Stimulated activated CD4-positive, alpha-beta T cell treated with anti-CD3 and anti-CD28 coated beads, Interleukin-15, amount 100 ng/mL, for 1 hour (primary cell): ENCODE measurements at places on chromosomes 12 and 14.

DNA sequence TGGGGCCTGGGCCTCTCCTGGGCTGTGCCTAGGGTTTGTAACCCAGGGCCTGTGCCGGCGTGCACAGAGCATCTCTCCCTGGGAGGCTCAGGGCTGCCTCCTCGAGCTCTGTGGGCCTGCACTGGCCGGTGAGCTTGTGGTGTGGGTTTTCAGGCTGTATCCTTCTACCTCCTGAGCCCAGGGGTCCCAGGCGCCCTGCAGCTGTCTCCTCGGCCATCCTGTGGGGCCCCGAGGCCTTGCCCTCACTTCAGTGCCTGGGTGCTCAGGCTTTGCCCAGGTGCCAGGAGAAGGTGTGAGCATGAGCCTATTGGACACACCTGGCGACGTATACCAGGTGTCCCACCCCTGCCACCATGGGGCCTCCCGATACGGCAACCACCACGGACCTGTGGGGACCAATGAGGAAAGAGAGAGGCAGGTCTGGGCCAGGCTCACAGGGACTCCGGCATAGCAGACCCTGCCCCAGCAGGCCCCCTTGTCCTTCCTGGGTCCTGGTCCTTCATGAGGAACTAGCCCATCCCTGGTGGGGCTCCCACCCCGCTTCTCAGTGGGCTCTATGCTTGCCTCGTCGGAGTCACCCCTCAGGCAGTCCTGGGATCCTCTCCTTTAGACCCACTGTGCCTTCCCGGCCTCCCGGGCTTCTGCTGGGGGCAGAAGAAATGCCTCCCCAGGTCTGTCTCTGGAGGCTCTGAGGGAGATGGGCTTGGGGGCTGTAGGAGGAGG, 400.2 kb downstream of the TMEM121 start:
- no peak for DNase-seq

GRCh38 chr14:60166142-60166541, 944 bp upstream of the DHRS7 start:
- DNase-seq = no peak

DNA sequence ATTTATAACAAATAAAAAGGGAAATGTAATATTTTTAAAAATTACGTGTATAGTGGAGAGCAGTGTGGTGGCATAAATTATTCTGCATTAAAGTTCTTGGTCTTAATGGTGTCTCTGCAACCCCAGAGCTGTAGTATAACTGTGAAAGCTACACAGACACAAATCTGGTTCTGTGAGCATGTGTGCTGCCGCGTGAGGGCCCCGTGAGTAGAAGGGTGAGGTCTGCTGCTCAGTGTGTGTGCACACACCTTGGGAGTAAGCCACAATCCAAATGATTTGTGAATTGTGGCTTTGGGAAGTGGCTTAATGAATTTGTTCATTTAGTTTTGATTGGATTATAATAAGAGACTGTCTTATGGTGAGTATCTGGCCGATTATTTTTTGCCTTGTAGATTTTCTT, 16.8 kb downstream of the PELI2 start:
- DNase-seq = no peak

GRCh38 chr12:79048962-79049361, 184.4 kb downstream of the SYT1 start:
- no peak for DNase-seq

DNA sequence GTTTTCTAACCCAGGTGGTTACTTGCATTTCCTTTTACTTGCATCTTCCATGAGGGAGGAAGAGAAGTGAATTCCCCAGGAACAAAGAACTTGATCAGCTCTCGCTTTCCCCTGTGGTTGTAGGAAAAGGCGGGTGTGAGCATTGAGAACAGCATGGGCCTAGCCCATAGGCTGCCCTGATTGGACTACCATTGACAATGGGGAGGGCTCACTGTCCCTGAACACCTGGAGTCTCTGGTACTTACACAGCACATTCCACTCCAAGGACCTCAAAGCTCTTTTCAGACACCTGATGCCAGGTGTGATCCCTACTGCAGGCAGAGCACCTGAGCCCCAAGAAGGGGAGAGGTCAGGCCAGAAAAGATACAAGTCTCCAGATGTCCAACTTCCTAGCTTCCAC, 25.0 kb downstream of the MAX start:
- DNase-seq = no peak

GRCh38 chr12:99984271-99985128, at the start of gene ANKS1B:
TSS of gene ANKS1B (minus strand) at chr12:99984936. CDS start at chr12:99984237, 699 bp downstream.
- no peak for DNase-seq

DNA sequence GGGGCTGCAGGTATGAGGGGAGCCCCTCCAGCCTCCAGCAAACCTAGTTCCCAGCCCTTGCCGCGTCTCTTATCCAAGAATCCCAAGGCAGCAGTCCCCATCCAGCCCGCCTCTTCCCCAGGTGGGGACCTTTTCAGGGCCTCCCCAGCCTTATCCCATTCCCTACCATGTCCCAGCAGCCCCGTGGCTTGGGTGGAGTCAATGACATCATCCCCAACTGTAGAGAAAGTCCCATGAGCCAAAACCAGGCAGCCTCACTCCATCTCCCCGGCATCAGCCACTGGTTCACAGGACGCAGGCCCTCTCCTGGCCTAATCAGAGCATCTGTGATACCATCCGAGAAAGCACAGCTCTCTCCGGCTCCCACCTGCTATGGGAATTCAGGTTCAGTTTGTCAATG, 131.0 kb downstream of the NCOR2 start:
- no peak for DNase-seq

GRCh38 chr12:3557116-3557697, 66.2 kb downstream of the PRMT8 start:
- DNase-seq = no peak

GRCh38 chr12:96497855-96498254, 8.5 kb downstream of the CFAP54 start:
- DNase-seq = no peak

- DNase-seq = peak; percentile 54
Measured at GRCh38 chr12:7108003-7108795, 815 bp downstream of the C1RL start.

DNA sequence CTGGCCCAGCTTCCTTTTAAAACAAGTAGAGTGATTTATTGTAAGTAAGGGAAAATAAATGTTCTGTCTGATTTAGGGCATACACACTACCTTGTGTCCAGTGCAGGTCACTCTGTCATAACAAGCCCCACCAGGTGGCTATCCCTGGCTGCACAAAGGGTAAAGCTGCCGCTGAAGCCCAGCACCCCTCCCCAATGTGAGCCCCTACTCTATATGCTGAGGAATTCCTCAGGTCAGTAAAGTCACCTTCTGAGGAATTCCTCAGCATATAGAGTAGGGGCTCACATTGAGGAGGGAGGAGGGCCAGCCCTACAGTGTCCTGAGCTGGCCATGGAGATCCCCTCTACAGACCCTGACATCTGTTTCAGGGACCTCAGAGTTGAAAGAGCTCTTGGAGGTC, 67.2 kb downstream of the TBC1D30 start:
- no peak for DNase-seq

DNA sequence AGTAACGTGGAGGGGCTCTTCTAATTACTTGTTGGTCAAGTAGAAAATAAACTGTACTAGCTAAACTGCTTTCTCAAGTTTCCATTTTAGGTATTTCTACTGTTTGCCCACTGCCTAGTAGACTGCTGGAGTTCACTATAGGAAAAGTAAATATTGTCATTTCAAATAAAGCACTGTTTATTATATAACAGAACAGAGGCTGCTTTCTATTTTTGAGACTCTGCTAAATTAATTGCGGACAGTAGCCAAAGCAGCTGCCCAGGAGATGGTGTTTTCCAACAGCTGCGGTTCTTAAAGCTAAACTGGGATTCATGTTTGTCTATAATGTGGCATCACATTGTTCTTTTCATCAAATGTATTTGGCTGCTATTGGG, 15.9 kb upstream of the SIX1 start:
- DNase-seq = no peak

GRCh38 chr12:78038986-78039385, 208.3 kb downstream of the NAV3 start:
- DNase-seq = no peak

GRCh38 chr12:125519026-125519651, 453.9 kb downstream of the AACS start:
- DNase-seq = no peak

DNA sequence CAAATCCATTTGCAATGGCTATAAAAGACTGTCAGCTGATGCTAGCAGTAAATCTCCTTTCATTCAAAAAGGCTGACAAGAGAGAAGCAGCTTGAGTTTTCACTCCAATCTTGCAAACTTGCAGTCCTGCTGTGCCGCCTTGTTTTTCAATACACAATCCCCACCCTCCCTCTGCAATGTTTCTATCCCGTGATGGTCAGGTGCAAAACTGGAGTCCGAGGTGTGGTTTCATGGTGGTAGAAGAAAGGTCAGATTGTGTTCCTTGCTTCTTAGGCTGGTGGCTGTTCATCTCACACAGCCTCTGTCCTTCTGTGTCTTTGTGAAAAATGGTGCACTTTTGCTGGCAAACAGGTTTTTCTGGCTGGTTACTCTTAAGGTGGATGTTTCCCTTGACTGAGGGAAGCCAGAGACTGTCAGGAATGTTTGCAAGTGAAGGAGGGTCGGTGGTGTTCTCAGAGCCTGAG, 27.7 kb upstream of the TBX3 start:
- DNase-seq = no peak

DNA sequence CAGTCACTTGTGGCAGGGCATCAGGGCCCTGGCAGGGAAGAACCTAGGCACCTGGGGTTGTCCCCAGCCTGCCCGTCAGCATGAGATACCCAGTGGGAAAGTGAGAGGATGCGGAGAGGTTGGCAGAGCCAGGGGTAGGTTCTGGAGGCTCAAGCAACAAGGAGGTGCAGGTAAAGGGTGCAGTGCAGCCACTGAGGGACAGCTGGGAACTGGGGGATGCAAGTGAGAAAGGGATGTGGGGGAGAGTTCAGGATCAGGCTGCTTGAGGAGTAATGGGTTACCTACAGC, 18.7 kb downstream of the VASH1 start:
- DNase-seq = no peak

GRCh38 chr14:93582516-93582915, 151.8 kb downstream of the UNC79 start:
- no peak for DNase-seq

GRCh38 chr12:101414533-101415119, 7.1 kb upstream of the ARL1 start:
- no peak for DNase-seq

- no peak for DNase-seq
Measured at GRCh38 chr14:94676495-94677185, 64.4 kb downstream of the SERPINA3 start.

GRCh38 chr12:109739747-109740693, 26.4 kb downstream of the FAM222A start:
- no peak for DNase-seq

- DNase-seq = no peak
Measured at GRCh38 chr14:105394714-105395537, 3.4 kb upstream of the TEX22 start.

- no peak for DNase-seq
Measured at GRCh38 chr12:92385296-92385695, 239.7 kb upstream of the BTG1 start.

- no peak for DNase-seq
Measured at GRCh38 chr14:21505012-21505553, 6.1 kb downstream of the METTL3 start.

DNA sequence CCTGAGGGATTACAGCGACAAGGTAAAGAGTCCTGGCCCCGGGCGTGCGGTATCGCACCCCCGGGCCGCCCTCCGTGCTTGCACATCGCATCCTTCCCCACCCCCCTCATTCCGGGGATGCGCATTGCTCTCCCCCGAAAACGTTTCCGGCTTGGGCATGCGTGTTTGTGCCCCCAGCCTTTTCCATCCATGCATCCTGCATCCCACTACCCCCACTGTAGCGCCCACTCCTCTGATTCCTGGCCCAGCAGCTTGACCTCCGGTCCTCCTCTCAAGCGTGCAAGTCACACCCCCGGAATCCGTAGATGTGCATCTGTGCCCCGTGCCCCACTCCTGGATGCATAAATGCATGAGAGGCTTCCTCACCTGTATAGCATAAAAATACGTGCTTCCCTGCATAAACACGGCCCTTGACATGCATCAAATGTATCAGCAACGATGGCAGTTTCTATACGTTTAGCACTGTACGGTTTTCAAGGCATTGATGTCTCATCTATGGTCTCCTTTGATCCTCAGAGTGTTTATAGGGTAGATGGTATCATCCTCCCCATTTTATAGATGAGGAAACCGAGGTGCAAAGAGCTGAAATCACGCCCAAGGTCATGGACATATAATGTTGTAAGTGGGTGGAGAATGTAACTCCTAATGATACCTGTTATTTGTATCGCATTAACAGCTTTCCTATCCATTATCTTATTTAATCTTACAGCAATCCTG, 484 bp downstream of the RIC8B start:
- DNase-seq = no peak

DNA sequence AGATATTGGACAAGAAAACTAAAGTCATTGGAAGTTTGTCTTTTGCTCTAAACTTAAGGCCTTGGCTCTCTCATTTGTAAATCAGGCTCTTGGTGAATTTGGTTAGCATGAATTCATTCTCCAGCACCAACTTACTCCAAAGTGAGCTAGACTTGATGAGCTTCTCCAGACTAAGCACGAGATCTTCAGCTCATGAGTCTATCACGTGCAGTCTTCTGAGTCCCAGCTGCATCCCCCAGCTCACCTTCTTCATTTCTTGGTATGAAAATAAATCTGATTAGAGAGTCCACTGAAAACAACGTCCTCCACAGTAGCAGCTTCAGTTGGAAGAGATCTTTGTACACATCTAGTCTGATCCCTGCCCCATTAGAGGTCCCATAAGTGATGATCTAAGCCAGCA, 52.5 kb upstream of the DDX11 start:
- no peak for DNase-seq

GRCh38 chr12:26319511-26319910, 124.1 kb downstream of the SSPN start:
- DNase-seq = no peak

DNA sequence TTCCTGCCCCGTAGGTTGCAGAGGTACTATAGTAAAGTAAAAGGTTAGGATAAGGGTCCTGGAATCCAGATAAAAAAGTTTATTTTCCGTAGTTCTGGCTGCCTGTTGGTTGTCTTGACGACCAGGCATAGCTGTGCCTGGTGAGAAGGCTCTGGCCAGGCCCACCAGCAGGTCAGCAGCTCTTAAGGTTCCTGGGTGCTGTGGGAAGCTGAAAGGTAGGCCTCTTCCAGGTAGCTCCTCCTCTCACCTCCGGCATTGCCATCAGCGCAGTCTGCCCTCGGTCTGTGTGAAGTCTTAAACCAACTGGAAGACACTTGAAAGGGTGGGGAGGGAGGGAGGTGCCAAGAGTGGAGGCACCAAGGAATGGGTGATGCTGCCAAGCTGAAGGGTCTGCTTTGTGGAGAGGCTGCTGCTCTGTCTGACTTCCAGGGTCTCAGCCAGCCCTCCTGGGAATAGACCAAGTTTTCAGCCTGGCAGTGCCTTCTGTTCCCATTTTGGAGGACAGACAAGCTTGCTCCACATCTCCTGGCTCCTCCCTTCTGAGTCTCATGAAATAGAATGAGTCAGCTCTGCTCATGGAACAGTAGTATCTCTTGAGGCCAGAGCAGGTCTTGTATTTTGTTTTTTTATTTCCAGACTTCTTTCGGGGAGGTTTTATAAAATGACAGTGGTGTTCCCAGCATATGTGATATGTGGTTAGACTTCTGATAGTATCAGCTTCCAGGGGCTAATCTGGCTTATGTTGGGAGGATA, 5.2 kb upstream of the ACADS start:
- DNase-seq = no peak
